ENCODE measurements at places on chromosomes 3 and 15. TPM values are rescaled to one million over a fixed set of nuclear protein-coding genes. Genes with fewer than 3 reads are reported as not detected.

DNA sequence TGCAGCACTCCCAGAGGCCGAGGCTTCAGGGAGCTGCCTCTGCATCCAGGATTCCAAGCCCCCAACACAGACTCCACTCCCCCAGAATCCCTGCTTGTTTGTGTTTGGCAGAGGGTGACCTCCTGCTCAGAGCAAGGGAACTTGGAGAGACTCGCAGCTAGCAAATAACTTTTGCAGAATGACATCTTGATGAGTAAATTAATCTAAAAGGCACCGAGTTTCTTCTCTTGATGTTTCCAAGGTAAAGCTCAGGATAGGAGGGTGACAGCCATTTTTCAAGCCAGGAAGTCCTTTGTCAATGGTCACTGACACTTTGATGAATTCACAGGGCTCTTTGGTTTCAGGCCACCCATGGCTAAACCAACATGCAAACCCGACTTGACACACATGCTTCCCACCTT, 523.0 kb downstream of the NTRK3 start:
- no peak for DNase-seq

DNA sequence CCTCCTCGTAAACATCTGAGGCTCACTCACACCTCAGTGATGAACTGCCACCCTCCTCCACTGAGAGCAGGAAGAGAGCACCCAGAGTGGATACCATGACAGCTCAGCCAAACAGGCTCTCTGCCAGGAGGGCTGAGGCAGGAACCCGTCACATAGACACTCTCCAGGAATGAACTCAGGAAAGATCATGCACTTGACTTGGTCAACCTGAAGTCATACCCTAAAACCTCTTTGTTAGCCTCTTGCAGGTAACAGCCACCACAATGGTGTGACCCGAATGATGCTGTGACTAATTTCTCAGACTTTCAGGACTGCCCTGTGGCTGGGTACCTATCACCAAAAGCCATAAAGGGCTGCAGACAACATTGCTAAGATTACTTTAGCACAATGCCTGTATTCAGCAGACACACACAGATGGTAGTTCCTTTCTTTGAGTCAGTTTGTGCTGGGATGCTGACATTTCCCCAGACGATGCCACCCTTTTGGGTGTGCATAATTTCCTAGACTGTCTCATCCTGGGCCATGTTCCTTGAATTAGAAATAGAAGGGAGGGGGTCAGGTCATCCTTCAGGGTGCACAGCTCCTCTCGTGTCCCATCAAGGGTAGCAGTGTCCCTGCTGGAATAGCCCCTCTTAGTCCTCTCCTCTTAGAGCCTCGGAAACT, 30.3 kb downstream of the CX3CR1 start:
- DNase-seq, result no peak

- DNase-seq, result no peak
Measured at GRCh38 chr3:11274566-11275142, 2.5 kb downstream of the ATG7 start.

GRCh38 chr3:193389335-193389734, 10.8 kb upstream of the ATP13A5 start:
- DNase-seq, result no peak

DNA sequence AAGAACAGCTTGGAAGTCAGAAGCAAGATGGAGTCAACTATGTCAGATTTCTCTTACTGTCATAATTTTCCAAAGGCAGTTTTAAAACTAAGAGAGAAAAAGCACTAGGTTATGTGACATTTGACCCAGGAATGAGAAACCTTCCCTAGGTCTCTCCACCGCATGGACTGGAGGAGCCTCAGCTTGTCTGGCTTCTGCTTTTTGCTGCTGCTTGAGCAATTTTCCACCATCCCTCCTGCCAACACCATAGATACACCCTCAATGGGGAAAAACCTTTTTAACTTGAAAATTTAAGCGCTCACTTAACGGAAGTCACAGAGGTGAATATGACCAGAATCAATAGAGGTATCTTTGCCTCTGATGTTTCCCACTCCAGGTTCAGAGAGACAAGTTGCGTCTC, 17.8 kb upstream of the IREB2 start:
- DNase-seq, result no peak

Gene TRIM71
- under 0.01 TPM for total RNA-seq

- no peak for DNase-seq
Measured at GRCh38 chr3:40299130-40299720, 10.3 kb upstream of the EIF1B start.
